ENCODE measurements at places on chromosomes 6 and 20.
A peak's percentile ranks its signal among the peaks of the same experiment; 100 is the strongest.

- DNase-seq, result no peak
Measured at GRCh38 chr6:139436200-139436956, 61.9 kb upstream of the CITED2 start.

DNA sequence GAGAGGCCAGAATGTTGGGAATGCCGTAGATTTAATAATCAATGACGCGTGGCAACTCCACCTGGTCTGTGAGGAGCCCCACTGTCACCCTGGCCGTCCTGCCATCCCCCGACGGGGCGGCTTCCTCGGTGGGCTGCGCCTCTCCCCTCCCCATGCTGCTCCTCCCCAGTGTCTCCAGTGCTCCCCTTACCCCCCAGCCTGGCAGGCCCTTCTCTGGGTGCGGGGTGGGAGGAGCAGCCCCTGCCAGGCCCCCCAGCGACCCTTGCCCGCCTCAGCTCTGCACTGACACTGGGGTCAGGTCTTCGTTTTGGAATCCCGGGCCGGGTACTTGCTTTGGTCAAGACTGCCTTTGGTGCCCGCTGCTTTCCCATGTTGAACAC is 82.3 kb upstream of the FRMD1 start:
- no peak for DNase-seq

GRCh38 chr6:392441-393390 is 1.2 kb downstream of the IRF4 start:
- no peak for DNase-seq

GRCh38 chr20:52972190-52972937 is at the start of gene TSHZ2:
Gene TSHZ2, plus strand, starts transcription at chr20:52972358. Its CDS starts 936 bp downstream, at chr20:52973294.
- peak; percentile 49 for DNase-seq

DNA sequence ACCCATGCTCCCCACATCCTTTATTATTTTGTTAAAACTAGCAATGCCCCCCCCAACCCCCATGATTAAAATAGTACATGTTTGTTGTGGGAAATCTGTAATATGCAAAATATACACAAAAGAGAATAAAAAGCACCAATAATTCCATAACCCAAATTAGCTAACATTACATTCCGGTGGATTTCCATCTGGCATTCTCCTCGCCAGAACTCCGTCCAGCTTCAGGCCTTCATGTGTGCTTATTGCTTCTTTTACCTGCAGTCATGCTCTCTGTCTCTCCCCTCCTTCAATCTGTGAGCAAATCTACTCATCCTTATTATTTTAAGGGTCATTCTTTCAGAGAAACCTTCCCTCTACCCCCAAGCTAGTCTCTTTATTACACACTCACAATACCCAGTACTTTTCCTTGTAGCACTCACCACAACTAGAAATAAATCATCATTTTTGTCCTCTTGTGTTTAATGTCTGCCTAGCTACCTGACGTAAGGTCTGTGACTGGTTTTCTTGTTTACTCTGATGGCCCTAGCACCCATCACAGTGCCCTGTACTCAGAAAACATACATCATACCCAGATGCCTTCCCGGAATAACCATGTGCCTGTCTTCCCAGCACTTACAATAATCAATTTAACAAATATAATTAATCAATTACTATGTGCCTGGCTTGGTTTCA is 25.6 kb upstream of the IER3 start:
- no peak for DNase-seq

DNA sequence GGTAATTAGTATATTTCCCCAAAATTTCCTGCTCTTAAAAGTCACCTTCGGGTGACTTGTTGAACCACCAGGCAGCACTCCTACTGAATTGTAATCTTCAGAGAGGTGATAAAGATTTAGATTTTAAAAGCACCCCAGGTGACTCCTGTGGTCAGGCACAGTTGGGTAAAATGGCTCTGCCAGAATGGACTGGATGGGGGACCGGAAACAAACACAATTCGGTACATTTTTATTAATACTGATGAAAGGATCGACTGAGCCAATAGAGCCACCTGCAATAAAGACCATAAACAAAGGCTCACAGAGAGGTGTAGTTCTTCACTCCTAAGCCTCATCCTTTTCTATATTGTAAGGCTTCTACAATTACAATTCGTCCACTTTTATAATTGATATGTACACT is 19.6 kb upstream of the FAM83C start:
- DNase-seq, result no peak

DNA sequence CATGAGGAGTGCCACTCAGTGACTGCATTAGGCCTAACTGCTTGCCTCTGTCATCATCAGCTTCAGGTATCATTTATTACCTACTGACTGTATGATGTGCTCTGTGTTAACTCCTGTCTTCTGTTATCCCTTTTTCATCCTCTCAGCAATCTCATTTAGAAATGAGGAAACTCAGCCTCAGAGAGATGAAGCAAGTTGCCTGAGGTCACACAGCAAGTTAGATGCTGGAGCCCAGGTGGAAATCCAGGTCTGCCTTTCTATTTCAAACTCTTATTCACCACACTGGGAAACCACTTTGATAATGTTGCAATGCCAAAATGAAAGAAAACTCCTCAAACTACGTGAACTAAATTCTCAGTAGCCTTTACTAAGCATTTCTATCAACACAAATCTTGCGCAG is 1.3 kb downstream of the FERMT1 start:
- DNase-seq, result no peak

DNA sequence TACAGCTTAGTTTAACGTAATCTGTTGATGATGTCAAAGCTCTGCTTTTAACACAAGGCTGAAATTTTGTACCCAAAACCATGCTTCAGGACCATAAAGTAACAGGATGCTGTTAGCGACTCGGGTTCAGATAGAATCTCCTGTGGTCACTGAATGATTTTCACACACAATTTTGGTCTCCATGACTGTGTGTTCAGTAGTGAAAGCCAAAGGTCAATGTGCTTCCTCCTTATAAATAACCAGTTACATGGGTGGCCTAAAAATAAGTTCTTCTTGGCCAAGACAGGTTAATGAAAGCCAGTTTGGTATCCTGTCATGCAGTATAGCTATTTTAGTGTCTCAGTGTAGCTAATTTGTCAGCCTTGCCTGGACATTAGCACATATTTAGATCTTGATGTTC is 19.1 kb upstream of the LOC128125822 start:
- DNase-seq, result no peak

DNA sequence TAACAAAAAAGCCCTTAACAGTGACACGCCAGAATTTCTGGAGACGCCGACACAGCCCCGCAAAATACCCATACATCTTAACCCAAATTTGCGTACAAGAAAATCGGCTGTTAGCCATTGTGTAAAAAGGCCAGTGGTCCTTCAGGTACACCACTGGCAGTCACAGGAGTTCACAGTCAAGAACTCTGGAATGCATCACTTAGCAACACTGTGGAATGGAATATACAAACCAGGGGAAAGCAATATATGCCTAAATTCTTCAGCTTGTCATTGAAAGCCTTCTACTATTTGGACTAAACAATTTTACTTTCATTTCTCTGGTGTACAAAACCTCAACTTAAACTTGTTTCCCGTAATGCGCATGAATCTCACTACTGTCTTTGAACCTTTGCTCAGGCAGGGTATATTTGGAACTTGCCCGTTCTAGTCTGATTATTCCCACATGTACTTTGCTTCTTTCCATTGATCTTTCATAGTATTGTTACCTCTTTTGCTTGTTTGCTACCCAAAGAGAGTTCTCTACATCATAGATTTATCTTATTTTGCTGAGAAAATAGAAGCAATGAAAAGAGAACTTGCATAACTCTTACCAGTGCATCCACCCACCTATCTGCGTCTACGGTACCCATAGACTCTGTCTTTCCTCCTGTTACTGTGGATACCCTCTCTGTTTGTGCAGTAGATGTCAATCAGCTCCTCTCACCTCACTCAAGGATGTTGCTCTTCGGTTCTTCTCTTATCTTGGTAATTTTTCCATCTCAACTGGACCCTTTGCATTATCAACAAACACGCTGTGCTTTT is at the start of gene ARMH2:
Gene ARMH2, minus strand, starts transcription at position 178 of the 801 bp plus-strand sequence. Its CDS starts 60 bp downstream, at position 118.
- DNase-seq, result no peak

GRCh38 chr6:100892116-100892515 is 11.0 kb upstream of the ASCC3 start:
- no peak for DNase-seq

DNA sequence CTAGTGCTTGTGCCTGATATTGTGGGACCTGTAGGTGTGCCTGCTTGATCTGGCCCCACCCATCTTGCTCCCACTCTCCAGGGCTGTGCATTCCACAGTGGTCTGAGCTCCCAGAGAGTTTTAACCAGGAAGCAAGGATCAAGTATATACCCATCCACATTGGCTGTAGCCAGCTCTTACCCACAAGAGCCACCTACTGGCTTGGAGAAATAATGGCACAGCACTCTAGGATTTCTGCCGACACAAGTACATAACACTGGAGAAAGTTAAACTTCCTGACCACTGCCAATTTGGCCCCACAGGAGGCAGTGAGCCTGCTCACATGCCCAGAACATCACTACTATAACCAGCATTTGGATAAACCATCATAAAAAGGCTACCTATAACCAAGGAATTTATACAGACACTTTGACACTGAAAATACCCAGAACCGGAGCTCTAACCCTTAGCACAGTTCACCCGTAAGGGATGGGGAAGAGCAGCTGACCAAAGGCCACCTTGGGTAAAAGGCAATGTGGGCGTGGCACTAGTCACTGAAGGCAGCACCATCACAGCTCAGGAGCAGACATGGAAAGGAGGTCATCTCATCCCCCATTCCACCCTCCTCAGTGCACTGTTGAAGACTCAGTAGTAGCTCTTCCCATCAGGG is 440.4 kb downstream of the BTBD3 start:
- DNase-seq, result no peak

GRCh38 chr6:53792973-53793317 is 1.9 kb upstream of the LRRC1 start:
- no peak for DNase-seq

DNA sequence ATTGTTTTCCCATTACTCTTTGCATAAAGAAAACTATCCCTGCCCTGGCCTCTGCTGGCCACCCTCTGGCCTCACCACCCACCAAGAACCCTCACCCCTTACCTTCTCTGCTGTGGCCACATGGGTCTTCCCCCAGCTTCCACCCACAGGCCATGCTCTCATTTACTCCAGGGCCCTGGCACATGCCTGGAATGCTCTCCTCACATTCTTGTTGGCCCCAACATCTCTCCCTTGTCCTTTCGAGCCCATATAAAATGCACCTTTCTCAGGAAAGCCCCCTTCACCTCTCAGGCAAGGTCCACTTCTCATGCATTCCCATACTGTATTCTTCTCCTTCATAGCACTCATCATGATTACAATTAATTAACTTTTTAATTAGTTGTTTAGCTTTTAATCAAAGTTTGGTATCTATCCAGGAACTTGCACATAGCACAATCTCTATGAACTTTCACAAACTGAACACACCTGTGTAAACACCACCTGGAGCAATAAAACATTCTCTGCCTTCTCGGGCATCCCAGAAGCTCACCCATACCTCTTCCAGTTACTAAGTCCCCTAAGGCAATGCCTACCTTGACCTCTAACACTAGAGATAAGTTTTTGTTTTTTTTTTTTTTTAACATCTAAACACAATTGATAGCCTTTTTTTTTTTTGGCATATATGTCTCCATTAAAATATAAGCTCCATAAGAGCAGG is 617.2 kb downstream of the PTPRT start:
- DNase-seq, result no peak

DNA sequence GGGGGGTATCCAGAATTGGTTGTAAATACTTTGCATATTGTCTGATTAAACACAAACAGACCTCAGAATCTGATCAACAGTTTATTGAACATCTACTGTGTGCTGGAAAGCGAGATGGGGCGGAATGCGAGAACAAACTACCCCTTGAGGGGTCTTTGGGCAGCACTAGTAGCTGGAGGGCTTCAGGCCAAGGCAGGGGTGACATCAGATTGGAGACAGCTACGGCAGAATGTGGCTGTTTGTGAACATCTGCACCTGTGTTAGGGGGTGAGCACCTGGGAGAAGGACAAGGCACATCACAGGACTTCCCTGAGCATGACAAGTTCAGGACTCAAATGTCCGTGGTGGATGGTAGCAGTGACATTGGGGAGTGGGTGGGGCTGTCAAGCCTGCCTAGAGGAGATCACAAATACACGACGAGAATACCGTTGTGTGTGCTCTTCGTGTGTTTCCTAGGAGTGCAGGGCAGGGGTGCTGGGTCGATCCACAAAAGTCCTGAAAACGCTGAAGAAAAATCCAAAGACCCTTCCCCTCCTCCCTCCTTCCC is 59.5 kb downstream of the SRC start:
- DNase-seq, result no peak

DNA sequence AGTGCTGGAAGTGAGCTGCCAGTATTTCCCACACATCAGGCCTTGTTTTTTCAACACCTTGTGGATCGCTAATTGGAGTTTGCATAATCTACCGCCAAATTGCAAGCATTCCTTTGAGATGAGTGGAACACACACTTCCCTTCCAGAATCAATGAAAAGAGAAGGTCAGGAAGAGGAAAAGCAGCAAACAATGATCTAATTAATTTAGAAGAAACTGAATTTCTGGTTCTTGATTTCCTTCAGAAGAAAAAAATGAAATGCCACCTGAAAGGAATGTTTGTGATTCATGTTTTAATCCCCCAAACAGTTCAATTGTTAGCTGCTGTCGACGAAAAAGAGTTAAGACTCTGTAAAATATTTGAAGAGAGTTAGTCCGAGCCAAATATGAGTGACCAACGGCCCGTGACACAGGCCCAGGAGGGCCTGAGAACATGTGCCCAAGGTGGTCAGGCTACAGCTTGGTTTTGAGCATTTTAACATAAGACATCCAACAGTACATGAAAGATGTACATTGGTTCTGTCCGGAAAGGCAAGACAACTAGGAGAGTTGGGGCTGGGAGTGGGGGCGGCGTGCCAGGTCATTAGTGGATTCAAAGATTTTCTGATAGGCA is 182.3 kb downstream of the MTFR2 start:
- no peak for DNase-seq

DNA sequence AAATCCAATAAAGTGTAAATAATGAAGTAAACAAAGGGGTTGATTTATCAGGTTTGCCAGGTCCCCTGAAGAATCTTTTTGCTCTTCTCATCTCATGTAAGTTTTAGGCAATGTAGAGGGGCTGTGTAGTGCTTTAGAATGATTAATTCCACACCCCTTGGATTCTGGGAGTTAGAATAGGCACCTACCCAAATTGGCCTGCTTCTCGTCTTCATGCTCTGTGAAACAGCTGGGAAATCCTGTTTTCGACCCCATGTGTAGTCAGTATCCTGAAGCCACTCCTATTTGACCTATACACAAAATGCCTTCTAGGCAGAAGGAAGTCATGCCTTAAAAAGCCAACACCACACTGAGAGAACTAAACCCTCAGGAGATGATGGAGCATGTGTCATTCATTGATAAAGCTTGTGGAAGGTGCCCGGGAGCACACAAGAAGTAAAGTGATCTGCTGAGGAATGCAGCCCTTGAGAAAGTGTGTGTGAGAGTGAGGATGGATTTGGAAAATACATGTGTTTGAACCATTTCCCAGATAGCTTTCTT is 170.9 kb downstream of the KLHL32 start:
- DNase-seq, result no peak

DNA sequence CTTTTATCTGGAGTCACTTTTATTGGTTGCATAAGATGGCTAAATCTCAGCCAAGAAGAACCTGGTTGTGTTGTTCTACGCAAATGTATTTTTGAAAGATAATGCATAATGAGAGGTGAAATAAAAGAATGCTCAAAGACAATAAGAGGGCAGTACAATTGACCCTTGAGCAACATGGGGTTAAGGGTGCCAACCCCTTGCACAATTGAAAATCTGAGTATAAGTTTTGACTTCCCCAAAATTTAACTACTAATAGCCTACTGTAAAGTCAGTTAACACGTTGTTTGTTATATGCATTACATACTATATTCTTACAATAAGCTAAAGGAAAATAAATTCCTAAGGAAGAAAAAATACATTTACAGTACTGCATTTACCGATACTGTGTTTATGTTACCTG is 5.9 kb downstream of the RNF146 start:
- no peak for DNase-seq

All from stimulated activated CD4-positive, alpha-beta T cell treated with anti-CD3 and anti-CD28 coated beads, Interleukin-4, amount 100 ng/mL, for 4 hours (primary cell).